Activated T-helper 17 cell treated with anti-CD3 and anti-CD28 coated beads, Interleukin-2, amount 50 U/mL, for 72 hours (primary cell): ENCODE measurements at places on chromosomes 13 and 19.
A peak's percentile ranks its signal among the peaks of the same experiment; 100 is the strongest.

- ATAC-seq = no peak
- H3K27ac ChIP-seq = peak overlapping the region; percentile 44
- H3K4me1 ChIP-seq = peaks cover 48% of the 10 kb centered on the region
- H3K36me3 ChIP-seq = peaks cover 65% of the 10 kb centered on the region
Measured at GRCh38 chr13:40626561-40626960, 39.9 kb downstream of the FOXO1 start.

DNA sequence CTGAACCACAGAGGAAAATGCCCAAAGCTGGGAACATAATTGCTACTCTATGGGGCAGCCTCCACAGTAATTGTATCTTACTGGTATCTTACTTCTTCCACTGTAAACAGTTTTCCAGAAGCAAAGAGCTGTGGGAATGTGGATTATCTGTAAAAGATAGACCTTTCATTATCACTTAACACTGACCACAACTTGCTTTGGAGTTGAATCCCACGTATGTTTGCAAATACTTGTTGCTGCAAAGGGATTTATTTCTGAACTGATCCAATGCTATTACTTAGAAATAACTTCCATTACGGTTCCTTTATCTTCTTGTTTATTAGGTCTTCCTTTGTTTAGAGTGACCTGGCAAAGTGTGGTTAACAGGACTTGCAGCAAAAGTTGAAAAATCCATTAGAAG, 218.1 kb downstream of the KCTD12 start:
- no peaks in the 10 kb centered on the region for H3K36me3 ChIP-seq
- H3K27me3 ChIP-seq = no peaks in the 10 kb centered on the region
- H3K27ac ChIP-seq = no peak overlapping the region
- H3K4me3 ChIP-seq = no peak overlapping the region
- no peaks in the 10 kb centered on the region for H3K4me1 ChIP-seq

DNA sequence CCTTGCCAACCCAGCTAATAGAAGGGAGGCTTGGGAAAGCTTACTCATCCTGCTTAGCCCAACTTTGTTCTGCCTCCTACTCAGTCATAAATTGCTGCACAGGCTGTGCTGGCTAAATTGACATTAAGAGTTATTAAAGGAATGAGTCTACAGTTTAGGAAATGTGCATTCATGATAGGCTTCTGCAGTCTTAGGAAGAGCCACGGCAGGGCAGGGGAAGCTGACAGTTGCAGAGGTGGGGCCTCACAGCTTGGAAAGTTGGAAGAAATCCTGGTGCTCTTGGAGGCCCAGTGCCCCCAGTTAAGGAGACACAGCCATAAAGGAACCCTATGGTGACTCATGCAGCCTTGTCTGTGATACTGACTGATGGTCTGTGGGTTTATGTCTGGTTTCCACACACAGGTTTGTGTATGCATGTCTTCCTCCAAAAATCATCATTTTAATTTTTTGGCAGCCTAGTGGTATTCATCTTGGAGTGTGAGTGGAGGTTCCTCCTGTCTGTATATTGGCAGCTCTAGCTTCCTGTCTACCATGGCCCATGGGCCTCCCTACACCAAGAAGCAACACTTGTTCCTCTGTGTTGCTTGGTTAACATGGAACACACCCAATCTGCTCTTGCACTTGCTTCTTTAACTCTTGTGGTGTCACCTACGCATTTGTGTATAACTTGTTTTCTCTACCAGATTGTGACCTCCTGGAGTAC, 135.0 kb upstream of the KL start:
- no peak overlapping the region for H3K4me3 ChIP-seq
- ATAC-seq = peak; percentile 46
- no peaks in the 10 kb centered on the region for H3K4me1 ChIP-seq
- peaks cover 4% of the 10 kb centered on the region for H3K27me3 ChIP-seq

DNA sequence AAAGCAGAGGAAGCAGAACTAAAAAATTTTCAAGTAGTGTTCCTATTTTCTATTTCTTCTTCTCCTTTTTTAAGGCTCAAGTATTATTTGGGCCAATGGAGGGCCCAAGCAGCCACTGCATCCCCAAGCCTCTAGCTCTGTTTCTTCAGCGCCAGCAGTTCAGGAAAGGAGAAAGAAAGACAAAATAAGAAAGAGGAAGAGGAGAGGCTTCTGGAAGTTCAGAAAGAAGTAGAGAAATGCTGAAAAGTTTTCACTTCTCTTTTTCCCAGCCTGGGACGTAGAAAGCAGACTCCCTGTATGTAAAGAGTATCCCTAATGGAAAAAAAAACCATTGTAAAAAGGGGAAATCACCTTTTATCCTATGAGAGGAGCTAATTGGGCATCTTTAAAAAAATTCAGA, 165.5 kb upstream of the KLF12 start:
- ATAC-seq = no peak
- no peaks in the 10 kb centered on the region for H3K36me3 ChIP-seq
- H3K27me3 ChIP-seq = no peaks in the 10 kb centered on the region
- H3K4me3 ChIP-seq = no peak overlapping the region

- H3K4me3 ChIP-seq = peak overlapping the region; percentile 95
- H3K27me3 ChIP-seq = peaks cover 14% of the 10 kb centered on the region
- peaks cover 6% of the 10 kb centered on the region for H3K36me3 ChIP-seq
- H3K27ac ChIP-seq = no peak overlapping the region
Measured at GRCh38 chr19:45670670-45671453, 2.8 kb downstream of the GIPR start.

GRCh38 chr19:395467-395866, 13.5 kb downstream of the C2CD4C start:
- peaks cover 6% of the 10 kb centered on the region for H3K36me3 ChIP-seq
- peak overlapping the region; percentile 9 for H3K27ac ChIP-seq
- no peaks in the 10 kb centered on the region for H3K27me3 ChIP-seq
- no peak overlapping the region for H3K4me3 ChIP-seq

DNA sequence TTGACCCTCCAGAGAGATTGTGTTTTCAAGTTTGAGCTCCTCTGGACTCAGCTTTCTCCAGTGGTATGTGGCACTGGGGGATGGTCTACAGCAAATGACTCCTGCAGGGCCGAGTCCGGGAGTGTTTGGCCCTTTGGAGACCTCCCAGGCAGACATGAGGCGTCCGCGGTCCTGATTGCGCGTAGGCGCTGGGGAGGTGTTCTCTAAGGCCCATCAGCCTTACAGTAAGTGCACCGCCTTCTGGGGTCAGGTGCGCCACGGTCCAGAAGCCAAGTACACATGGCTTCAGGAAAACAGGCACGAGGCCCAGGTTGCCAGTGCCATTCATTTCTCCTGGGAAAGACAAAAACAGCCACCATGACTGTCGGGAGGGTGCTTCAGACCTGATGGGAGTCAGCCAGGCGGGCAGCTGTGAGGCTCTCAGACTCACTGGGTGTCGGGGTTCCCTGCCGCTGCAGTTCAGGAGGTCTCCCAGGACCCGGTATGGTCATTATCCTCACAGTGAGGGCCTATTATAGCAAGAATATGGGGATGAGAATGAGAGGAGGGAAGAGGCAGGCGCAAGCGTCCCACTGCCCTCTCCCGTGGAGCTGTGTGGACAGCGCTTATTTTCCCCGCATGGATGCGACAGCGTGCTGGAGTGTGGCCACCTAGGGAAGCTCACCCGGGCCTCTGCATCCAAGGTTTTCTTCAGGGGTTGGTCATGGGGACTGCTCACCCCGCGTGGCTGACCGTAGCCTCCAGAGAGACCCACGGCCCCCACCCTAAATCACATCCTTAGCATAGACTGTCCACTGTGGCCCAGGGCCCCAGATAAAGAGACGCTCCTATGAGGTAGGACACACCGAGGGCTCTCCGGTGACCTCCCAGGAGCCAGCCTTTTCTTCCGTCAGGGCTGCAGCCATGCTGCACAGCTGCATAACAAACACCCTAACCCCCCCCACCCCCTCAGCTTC, 21.8 kb downstream of the CCDC8 start:
- H3K27me3 ChIP-seq = no peaks in the 10 kb centered on the region
- H3K36me3 ChIP-seq = peaks cover 45% of the 10 kb centered on the region
- no peak overlapping the region for H3K4me3 ChIP-seq
- H3K27ac ChIP-seq = no peak overlapping the region

DNA sequence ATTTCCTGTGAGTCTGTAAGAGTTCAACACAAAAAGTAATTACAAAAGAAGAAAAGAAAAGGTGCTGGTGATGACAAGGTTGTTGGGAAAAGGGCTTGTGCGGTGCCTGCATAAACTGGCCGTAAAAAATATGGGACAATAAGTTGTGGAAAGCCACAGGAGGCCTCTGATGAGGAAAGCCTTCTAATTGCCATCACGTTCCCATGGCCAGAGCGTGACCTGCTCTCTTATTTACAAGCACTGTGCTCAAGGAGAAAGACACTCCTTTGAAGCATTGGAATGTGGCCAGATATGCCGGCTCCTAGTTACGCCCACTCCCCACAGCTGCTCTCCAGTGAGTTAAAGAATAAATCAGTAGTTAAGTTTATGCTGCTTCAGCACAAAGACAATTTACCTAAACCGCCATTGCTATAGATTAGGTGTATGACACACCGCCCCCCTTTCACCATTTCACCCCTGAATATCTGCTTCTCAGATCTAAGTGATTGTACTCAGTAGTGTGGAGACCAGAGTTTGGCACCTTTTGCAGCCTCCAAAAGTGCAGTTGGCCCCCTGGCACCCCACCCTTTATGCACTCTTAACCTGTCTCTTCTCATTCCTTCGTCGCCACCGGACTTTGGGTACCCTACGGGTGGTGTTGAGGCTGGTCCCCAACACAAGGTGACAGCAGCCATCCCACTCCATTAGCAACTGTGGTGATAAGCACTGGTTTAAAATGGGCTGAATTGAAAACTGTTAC, 8.1 kb upstream of the PGLYRP1 start:
- H3K27me3 ChIP-seq = peaks cover 6% of the 10 kb centered on the region
- peaks cover 13% of the 10 kb centered on the region for H3K4me1 ChIP-seq
- H3K4me3 ChIP-seq = no peak overlapping the region
- ATAC-seq = no peak

DNA sequence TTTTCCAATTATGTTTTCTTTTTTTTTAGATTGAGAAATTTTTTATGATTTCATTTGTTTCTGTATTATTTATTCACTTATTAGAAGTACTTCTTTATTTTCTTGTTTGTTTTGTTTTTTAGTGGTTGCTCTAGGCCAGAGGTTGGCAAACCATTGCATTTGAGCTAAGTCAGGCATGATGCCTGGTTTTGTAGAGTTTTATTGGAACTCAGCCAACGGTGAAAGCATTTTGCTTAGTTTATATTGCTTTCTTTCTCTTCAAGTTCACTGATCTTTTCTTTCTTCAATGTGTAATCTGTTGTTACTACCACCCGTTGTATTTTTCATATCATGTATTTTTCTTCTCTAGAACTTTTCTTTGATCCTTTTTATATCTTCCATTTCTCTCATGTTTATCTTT, 19.7 kb downstream of the ZNF567 start:
- H3K27ac ChIP-seq = no peak overlapping the region
- H3K27me3 ChIP-seq = no peaks in the 10 kb centered on the region
- ATAC-seq = no peak
- H3K36me3 ChIP-seq = peaks cover 93% of the 10 kb centered on the region
- no peak overlapping the region for H3K4me3 ChIP-seq

DNA sequence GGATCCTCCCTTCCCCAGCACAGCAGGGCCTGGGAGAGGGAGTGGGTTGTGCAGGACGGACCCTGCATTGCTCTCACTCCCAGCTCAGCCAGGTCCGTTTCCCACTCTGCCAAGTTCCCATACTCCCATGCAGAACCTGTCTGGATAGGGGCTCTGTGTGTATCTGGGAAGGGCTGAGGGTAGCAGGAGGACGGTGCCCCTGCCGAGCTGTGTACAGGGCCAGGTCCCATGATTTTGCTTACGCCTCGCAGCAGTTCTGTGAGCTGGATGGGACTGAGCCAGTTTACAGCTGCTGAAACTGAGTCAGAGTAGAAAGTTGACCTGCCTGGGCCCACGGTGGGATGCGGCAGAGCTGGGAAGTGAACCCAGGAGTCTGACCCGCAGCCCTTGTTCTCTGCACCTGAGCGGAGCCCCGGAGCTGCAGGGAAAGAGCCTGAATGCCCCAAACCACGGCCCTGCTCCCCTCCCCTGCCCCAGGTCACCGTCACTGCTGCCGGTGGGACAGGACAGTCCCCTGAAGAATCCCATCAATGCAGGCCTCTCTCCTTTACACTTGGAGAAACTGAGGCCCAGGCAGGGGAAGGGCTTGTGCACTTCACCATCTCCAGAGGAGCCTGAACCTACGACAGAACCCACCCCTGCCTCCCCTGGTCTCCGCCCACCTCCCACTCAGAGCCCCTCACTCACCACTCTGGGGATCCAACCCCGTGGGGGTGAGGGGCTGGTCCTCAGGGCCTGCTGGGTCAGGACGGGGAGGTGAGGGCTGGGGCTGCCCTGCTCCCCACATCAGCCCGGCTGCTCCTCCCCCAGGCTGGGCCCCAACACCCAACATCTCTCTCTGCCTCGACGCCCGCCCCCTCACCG, 3.5 kb downstream of the LILRB5 start:
- no peak overlapping the region for H3K4me3 ChIP-seq
- no peaks in the 10 kb centered on the region for H3K36me3 ChIP-seq
- no peaks in the 10 kb centered on the region for H3K4me1 ChIP-seq
- peaks cover 6% of the 10 kb centered on the region for H3K27me3 ChIP-seq
- no peak overlapping the region for H3K27ac ChIP-seq

GRCh38 chr19:18771328-18772242, 19.5 kb downstream of the COMP start:
- no peak overlapping the region for H3K4me3 ChIP-seq
- no peaks in the 10 kb centered on the region for H3K4me1 ChIP-seq
- H3K36me3 ChIP-seq = no peaks in the 10 kb centered on the region
- H3K27ac ChIP-seq = no peak overlapping the region

DNA sequence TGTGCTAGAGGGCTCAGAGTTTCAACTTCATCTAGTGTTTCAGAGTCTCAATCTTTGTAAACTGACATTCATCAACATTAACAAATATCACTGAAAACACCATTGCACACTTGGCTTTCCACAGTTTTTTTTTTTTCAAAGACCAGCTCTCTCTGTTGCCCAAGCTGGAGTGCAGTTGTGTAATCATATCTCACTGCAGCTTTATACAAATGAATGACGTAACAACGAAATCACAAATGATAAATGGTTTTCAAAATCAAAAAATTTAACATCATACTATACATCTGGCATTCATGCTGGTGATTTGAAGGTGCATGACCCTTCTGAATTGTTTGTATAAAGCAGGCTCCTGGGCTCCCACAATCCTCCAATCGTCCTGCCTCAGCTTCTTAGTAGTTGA, 248.0 kb upstream of the TMTC4 start:
- H3K27ac ChIP-seq = no peak overlapping the region
- H3K27me3 ChIP-seq = peaks cover 7% of the 10 kb centered on the region
- H3K36me3 ChIP-seq = no peaks in the 10 kb centered on the region

GRCh38 chr19:3821156-3821555, 35.0 kb upstream of the MATK start:
- H3K4me1 ChIP-seq = peaks cover 5% of the 10 kb centered on the region
- no peaks in the 10 kb centered on the region for H3K36me3 ChIP-seq
- no peak overlapping the region for H3K27ac ChIP-seq
- no peaks in the 10 kb centered on the region for H3K27me3 ChIP-seq
- H3K4me3 ChIP-seq = no peak overlapping the region
- ATAC-seq = no peak
